ENCODE measurements at places on chromosomes 4 and X.

DNA sequence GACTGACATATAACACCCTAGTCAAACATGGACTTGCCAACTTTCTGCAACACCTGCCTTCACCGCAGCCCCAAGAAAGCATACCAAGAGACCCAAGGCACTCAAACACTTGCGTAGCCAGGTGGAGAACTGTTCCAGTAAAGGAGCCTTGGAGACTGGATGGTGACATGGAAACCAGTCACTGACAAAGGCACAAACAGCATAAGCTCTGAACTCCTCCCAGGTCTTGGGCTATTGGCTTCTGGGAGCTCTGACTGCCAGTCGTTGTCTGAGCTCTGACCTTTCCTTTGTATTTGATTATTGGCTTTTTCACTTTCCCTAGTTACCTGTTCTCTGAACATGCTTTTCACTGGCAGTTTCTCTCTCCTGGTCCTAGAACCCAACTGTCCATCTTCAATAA lies 38.3 kb downstream of the ARAP2 start:
- no peak for DNase-seq

DNA sequence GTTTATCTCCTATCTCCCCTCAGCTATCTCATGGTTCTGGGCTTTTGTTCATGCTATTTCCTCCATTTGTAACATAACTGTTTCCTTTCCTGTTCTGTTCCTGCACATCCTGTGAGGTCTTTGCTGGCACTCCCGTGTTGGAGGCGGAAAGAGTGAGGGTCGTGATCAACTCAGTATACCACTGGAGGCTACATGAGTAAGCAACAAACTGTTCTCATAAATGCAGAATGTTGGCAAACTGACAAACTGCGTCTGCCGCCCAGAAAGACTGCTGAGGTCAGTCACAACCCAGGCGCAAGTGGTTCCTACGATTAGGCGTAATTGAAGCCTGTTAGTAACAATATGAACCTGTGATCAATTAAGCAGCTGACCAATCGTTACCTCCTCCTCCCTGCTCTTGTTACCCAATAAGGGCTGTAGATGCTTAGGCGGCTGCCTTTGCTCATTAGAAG lies 48.8 kb downstream of the C4orf33 start:
- DNase-seq, result no peak

DNA sequence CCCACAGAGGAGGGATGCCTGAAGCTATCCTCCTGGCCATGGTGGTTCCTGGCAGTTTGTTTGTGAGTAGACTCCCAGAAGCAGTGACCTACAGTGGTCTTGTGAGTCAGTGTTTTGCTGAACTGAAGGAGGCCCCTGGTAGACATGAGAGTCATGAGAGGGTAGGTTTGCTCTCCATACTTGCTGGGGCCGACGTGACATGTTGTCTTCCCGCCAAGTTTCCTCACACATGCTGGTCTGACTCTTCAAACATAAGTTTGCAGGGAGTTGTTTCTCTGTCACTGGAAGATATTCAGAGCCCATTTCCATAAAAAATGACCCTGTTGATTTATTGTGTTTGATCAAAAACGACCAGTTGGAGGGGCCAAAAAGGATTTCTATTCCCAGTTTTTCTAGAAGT lies 131.1 kb upstream of the SCML1 start:
- no peak for DNase-seq

DNA sequence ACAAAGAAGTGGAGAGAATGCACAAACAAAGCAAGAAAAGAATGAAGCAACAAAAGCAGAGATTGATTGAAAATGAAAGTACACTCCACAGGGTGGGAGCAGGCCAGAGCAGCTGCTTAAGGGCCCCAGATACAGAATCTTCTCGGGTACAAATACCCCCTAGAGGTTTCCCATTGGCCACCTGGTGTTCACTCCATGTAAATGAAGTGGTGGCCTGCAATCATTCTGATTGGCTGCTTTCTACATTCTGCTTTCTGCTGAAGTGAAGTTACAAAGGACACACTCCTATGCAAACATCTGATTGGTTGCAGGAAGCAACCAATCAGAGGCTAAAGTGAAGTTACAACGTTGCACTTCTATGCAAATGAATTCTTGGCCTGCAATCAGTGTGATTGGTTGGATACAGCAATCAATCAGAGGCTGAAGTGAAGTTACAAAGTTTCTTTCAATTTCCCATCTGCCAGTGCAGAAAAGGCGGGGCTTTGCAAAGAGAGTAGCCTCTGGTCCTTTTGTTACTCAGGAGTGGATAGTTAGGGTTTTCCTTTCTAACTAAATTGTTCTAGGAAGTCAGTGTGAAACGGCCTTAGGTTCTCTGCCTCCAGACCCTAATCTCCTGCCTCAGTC lies 19.0 kb upstream of the GPC4 start:
- no peak for DNase-seq

DNA sequence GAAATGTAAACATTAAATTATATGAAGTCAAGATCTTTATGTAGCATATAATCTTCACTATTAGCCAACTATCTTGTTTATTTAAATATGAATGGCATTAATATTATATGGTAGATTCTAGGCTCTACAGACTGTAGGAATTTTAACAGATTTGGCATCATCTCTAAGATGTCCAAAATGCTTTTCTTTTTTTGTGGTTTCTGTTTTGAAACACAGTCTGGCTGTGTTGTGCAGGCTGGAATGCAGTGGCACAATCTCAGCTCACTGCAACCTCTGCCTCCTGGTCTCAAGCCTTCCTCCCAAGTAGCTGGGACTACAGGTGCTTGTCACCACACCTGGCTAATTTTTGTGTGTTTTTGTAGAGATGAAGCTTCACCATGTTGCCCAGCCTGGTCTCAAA lies 76.2 kb downstream of the ELOVL6 start:
- no peak for DNase-seq

DNA sequence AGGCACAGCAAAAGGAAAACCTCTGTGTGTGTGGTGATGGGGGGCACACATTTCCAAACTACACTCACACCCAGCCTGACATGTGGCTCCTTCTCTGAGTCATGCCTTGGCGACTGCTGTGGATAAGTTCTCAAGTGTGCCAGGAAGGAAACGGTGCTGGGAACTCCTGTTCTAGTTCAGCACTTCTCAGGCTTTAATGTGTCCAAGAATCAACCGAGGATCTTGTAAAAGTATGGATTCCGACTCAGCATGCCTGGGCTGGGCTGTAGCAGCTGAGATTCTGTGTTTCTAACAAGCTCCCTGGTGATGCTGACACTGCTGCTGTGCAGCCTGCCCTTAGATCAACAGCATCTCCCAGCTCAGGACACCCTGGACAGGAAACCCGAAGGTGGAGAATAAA lies 20.2 kb downstream of the CLNK start:
- no peak for DNase-seq

GRCh38 chr4:3091464-3091863 lies 17.0 kb downstream of the HTT start:
- no peak for DNase-seq

GRCh38 chr4:40180356-40180755 lies 16.5 kb upstream of the RHOH start:
- no peak for DNase-seq

DNA sequence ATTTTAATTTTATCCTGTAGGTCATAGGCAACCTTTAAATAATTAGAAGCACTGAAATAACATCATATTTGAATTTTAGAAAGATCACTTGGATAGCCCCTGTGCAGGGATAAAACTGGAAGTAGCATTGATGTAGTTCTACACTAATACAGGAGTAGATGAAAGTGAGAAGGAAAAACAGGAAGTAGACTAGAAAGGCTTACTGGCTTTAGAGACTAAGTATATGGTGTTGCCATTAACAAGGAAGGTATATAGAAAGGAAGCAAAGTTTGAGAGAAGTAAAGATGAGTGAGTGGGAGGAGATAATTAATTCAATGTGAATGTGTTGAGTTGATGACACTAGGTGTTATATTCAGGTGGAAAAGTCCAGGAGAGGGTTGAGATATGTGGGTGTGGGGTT lies 73.1 kb upstream of the EPGN start:
- DNase-seq, result no peak

DNA sequence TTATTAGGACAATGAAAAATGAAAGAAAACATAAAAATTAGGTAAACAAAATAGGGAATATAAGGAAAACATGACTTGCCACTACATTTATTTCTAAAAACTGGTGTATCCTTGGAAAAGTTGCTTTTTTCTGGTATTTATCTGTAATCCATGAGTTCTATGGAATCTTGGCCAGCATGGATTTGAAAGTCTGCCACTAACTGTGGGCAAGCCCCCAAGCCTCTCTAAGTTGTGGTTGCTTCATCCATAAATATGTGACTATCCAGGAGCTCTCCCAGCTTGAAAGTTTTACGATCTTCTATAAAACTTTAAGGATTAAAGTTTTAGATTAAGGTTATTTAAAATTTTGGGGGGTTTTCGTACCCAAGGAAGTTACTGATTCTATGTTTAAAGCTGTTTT lies 21.8 kb downstream of the RPS6KA3 start:
- no peak for DNase-seq

DNA sequence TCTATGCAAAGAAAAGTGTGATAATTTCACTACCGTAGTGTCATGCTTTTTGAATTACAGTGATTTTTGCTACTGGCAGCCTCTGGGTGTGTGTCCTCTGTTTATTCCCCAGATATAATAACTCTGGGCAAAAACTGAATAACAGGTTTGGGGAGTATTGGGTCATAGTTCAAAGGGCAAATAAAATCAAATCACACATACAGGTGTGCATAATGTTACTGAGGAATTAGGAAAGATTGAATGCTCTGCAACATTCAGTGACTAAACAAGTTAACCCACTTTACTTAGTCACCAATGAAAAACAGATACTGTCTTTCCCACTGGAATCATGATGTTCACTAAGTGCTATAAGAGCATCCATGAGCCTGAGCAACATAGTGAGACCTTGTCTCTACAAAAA lies 224.3 kb downstream of the OPHN1 start:
- no peak for DNase-seq

GRCh38 chrX:17098516-17099247 lies 152.2 kb downstream of the REPS2 start:
- no peak for DNase-seq

DNA sequence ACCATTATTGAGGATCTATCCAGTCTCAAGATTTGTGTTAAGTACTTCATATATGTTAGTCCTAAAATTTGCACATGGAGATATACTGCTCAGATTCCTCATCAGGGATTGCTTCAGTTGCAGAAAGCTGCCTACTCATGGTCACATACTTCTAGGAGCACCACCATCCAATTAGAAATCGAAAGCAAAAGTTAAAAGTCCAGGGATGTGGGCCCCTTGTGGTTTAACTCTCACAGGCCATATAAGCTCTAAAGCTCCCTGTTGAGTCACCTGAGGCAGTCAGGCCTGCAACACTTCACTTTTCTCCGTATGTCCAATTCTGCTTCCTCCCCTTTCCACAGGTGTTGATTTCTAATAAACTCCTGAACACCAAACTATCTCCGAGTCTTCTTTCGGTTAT lies 84.2 kb downstream of the CNOT6L start:
- DNase-seq, result no peak

DNA sequence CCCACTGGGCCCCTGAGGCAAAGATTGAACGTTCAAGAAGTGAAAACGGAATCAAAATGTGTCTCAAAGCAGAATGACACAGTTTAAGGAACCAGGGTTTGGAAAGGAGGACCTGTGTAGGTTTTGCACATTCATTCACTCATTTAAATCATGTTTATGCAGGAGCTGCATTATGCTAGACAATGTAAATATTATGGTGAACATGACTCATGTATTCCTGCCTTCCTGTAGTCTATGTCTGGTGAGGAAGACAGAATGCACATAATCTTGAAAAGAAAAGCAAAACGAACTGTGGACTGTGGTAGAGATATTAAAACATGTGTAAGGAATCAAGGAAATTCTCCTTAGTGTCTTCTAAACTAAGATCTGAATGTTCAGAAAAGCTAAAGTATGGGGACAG lies 311.8 kb upstream of the SMIM31 start:
- no peak for DNase-seq

DNA sequence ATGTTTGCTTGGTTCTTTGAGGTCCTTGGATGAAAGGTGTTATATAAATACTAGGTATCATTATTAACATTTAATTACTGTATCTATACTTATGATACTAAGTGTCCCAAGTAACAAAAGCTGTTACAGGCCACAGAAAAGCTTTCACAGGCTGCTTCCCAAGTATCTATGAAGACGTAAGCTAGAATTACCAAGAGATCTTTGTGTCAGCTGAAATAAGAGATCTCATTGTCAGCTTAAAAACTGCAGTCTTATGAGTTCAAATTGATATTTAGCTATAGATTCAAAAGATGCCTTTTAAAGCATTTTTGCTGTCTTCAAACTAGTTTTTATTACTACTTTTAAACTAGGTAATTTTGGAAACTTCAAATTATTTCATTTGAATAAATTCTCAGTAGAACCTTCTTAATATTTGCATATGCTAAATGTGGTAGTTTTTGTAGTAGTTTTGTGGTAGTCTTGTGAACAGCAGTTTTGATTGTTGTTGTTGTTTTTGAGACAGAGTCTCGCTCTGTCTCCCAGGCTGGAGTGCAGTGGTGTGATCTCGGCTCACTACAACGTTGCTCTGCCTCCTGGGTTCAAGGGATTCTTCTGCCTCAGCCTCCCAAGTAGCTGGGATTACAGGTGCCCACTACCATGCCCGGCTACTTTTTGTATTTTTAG lies 170.0 kb upstream of the RPL34 start:
- no peak for DNase-seq

- DNase-seq, result no peak
Measured at GRCh38 chrX:791479-792034, 161.0 kb downstream of the SHOX start.

DNA sequence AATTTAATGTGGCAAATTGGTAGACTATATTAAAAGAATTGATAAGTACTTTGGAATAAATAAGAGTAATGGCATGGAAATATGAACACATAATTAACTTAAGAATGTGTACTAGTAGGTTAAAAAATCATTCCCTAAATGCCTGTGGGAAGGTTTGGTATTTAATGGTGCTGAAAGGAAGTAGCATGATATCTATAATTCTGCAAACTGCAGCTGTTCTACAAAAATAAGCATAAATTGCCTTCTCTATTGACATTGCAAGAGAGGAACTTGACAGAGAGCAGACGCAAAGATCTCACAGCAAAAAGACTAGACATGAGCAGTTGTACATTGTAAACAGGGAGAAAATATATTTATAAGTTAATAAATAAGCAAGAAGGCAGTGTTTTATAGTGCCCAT lies 752.5 kb upstream of the PCDH10 start:
- no peak for DNase-seq

- DNase-seq, result no peak
Measured at GRCh38 chr4:57355101-57355665, 245.0 kb upstream of the IGFBP7 start.
